ENCODE measurements at places on chromosomes 7 and 10. TPM values are rescaled to one million over a fixed set of nuclear protein-coding genes. Genes with fewer than 3 reads are reported as not detected.

The GFRA1 gene
- 14.2 TPM for total RNA-seq

DNA sequence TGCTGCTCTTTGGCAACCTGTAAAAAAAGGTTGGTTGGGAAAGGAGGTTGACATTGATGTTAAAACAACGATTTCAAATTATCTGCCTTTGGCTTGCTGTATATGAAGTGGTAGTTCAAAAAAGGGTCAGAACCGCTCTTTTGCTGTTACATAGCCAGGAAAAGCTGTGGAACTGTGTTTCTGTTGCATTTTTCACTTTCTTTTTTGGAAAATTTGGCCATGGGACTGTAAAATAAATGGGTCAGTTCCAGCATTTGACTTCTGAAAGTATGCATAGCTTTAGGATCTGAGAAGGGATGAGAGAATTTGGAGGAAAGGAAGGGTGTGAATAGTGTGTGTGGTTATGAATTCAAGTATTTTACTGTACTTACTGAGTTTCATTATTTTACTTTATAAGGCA, 7.3 kb downstream of the AUTS2 start:
- DNase-seq, result no peak

DNA sequence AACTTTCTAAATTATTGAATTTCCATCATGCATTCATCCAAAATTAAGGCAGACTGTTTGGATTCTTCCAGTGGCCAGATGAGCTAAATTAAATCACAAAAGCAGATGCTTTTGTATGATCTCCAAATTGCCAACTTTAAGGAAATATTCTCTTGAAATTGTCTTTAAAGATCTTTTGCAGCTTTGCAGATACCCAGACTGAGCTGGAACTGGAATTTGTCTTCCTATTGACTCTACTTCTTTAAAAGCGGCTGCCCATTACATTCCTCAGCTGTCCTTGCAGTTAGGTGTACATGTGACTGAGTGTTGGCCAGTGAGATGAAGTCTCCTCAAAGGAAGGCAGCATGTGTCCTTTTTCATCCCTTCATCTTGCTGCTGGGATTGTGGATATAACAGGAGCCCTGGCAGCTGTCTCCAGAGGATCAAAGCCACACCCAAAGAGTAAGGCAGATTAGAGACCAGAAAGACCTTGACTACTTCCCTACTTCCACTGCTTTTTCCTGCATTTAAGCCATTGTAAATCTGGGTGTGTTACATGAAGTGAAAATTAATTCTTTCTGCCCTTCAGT, 8.2 kb upstream of the CFAP69 start:
- DNase-seq, result no peak

GRCh38 chr10:129792141-129792540, 171.9 kb downstream of the EBF3 start:
- no peak for DNase-seq

- DNase-seq, result no peak
Measured at GRCh38 chr7:45625067-45625466, 50.9 kb downstream of the ADCY1 start.
